ENCODE measurements at places on chromosomes 4 and X. TPM values are rescaled to one million over a fixed set of nuclear protein-coding genes. Genes with fewer than 3 reads are reported as not detected.

ITIH6 gene
- total RNA-seq: not detected

CTAG1B gene
- total RNA-seq: not detected

SSX3 gene
- total RNA-seq: not detected

ZFP42 gene
- total RNA-seq: not detected

PTTG2 gene
- 1.6 TPM for total RNA-seq

GC gene
- total RNA-seq: 0.61 TPM

RAB40A gene
- total RNA-seq: 0.49 TPM

All from right cardiac atrium (tissue), 5 donors.